ENCODE measurements at places on chromosomes 5 and 9.

GRCh38 chr5:107254214-107254901 lies 416.4 kb downstream of the EFNA5 start:
- DNase-seq: no peak

GRCh38 chr5:138951091-138951985 lies 76.2 kb upstream of the LRRTM2 start:
- DNase-seq: no peak

DNA sequence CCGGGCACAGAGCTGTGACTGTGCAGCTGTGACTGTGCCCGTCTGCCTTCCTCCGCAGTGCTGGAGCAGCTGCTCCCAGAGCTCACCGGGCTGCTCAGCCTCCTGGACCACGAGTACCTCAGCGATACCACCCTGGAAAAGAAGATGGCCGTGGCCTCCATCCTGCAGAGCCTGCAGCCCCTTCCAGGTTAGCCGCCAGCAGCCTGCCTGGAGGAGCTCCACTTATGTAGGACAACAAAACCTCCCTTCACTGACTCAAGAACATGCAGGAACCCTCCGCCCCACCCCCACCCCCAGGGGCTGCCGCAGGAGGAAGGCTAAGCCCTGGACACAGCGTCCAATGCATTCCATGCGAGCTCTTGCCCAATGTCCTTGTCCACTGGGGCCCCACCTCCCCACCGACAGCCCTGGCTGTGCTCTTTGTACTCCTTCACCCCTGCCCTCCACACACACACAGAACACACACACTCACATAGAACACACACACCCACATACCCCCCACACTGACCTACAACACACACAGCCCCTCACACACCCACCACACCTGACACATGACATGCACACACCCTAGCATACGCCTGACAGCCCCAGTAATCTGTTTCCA lies 27.9 kb downstream of the AFAP1L1 start:
- DNase-seq: no peak

DNA sequence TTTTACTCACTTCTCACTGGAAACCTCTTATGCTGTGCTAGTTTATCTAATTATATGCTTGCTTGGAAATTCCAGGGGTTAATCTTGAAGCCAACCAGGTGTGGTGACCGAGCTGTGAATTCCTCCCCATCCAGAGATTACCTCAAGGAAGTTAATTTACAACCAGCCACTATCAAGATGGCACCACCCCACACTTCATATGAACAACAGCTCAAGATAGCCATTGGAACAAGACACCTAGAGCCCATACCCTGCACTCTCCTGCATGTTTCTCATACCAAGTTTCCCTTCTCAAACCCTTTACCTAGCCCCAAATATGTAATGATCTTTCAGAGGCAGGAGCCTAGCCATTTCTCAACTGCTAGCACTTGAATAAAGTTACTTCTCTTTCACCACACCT lies 2156.9 kb upstream of the C9orf72 start:
- DNase-seq: no peak

- DNase-seq: no peak
These were observed 86.5 kb upstream of the ATP10B start for GRCh38 chr5:160938532-160938931.

DNA sequence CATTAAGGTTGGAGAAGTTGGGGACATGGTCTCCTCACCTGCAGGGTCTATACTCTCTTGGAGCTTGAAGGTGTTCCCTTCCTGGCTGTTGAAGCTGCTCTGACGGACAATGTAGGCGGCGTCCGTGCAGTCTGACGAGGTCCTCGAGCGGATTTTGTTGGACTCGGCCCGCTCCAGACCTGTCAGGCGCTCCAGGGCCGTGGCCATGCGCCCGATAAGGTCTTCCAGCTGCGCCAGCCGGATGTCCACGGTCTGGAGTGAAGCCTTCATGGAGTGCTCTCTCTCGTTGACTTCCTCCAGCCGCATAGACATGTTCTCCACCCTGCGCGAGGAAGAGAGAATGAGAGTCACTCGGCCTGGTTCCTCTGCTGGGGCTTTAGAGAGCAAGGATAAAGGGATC lies 122.6 kb upstream of the KLF9 start:
- DNase-seq: no peak

DNA sequence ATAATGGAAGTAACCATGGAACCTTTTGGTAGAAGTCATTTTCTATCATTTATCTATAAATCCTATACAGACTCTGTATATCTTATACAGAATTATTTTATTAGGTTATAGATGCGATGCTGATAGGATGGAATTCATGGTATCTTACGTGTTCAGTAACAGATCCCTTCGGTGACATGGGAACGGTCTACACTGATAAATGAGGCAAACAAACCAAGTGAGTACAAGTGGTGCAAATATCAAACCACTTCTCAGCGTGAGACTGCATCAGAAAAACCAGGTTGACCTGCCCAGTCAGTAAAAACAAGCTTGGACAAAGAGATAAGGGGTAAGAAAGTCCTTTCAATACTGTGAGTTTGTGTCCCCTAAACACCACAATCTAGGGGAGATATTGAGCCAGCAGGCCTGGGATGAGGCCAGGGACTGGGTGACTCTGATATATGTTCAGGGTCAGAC lies 215.5 kb downstream of the GAPVD1 start:
- DNase-seq: no peak

GRCh38 chr9:106879439-106879882 lies 16.5 kb downstream of the ZNF462 start:
- no peak for DNase-seq

GRCh38 chr5:67263656-67264408 lies 67.2 kb upstream of the CD180 start:
- DNase-seq: no peak

GRCh38 chr5:157162919-157163510 lies 3.0 kb downstream of the GARIN3 start:
- DNase-seq: no peak

GRCh38 chr5:97418462-97418861 lies 235.4 kb upstream of the RIOK2 start:
- no peak for DNase-seq

DNA sequence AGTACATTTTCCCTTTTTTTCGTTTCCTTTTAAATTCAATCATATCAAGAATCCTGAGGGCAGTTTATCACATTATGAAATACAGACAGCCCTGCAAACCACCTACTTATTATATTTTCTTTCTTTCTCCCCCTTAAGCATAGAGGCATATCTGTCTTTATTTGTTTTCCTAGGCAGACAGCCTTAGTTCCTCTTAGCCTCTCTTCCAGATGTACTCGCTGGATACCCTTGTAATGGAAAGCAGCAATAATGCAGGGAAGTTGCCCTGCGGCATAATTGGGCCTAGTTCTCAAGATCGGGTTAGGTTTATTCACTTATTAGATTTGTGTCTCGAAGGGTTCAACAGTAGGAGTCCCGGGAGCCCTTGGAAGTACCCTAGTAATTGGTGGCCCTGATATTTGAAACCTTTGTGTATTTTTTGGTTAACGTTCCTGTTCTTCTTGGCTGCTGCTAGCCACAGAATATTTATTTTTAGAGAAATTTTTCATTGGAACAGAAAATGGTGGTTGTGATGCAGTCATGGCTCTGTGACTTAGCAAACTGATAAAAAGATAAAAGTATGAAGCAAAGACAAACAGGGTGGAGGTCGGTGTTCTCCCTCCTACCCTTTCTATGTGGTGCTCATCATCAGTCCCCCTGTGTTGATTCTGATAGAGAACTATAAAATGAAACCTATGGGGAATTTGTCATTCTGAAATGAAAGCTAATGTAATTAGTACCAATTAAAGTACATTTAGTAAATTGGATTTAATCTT lies 6.4 kb downstream of the TLE4 start:
- DNase-seq: no peak

GRCh38 chr9:79868567-79869189 lies 296.9 kb downstream of the TLE4 start:
- no peak for DNase-seq

DNA sequence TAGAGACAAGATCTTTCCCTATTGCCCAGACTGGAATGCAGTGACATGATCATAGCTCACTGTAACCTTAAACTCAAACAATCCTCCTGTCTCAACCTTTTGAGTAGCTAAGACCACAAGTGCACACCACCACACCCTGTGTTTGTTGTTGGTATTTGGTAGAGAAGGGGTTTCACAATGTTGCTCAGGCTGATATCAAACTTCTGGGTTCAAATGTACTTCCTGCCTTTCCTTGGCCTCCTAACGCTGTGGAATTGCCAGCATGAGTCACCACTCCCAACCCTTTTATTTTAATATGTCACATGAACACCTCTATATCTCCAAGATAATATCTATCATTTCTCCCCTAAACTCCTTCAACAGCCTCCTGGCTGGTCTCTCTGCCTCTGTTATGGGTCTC lies 719.0 kb downstream of the PTPRD start:
- no peak for DNase-seq

GRCh38 chr9:111414406-111414805 lies 69.8 kb downstream of the ECPAS start:
- DNase-seq: no peak

DNA sequence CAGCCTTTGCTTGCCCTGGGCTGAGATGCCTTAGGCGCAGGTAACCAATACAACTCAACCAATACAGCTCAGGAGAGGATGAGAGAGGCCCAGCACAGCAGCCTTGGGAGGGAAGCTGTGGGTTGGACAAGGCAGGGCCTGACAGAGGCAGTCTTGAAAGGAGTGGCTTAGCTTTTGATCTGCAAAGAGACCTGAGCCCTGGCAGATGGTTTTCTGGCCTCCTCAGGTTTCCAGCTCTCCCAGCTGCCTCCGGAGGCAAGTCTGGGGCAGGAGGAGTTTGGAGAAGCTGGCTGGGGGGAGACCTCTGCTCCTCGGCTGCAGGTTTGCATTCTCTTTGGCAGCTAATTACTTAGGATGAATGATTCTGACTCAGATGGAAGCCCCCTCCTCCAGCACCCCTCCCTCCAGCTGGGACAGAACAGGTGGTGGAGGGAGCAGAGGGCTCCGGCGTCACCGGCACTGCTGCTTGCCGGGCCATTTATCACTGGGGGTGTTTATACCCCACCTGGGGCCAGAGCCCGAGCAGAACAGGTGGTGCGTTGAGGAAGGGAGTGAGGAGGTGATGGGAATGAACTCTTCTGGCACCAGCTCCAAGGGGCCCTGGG lies 50.8 kb downstream of the TSPAN17 start:
- no peak for DNase-seq

GRCh38 chr9:131233995-131234394 lies 42.3 kb downstream of the FAM78A start:
- DNase-seq: no peak

All from stimulated activated CD8-positive, alpha-beta memory T cell treated with anti-CD3 and anti-CD28 coated beads, Interleukin-7, amount 100 ng/mL, for 4 hours (primary cell).